Chondrocyte (in vitro differentiated cells): ENCODE measurements at places on chromosomes 2 and 18. TPM values are rescaled to one million over a fixed set of nuclear protein-coding genes. Genes with fewer than 3 reads are reported as not detected.
A peak's percentile ranks its signal among the peaks of the same experiment; 100 is the strongest.

- no peaks in the 10 kb centered on the region for H3K27me3 ChIP-seq
- no peak overlapping the region for H3K4me3 ChIP-seq
- peak overlapping the region; percentile 70 for H3K27ac ChIP-seq
- peaks cover 48% of the 10 kb centered on the region for H3K4me1 ChIP-seq
These were observed 32.3 kb downstream of the CHN1 start for GRCh38 chr2:174972924-174973323.

DNA sequence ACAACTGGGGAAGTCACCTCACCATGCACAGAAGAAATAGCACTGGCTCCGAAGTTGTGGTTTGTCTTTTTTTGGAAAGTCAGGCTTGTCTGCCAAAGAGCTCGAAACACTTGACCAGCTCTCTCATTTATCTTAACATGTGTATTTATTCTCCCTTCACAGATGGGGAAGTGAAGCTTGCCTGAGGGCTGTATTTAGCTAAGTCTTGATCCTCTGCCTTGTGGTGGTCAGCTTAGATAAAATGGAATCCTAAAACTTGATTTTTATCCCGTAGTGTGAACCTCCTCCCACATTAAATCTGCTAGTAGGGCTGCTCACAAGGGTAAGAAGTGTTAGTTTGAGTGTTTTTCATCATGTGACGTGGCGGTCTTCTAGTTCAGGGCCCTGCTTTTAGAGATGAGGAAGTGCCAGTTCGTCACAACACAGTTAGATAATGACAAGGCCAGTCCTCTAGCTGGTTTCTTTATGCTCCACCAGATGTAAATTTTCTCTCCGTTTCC lies 89.7 kb downstream of the TMEM247 start:
- H3K36me3 ChIP-seq, result peaks cover 5% of the 10 kb centered on the region
- DNase-seq, result no peak
- H3K27ac ChIP-seq, result peak overlapping the region; percentile 65

GRCh38 chr2:207115715-207116364 lies 49.9 kb downstream of the KLF7 start:
- no peak overlapping the region for H3K4me3 ChIP-seq
- H3K36me3 ChIP-seq, result peaks cover 10% of the 10 kb centered on the region
- H3K27ac ChIP-seq, result peak overlapping the region; percentile 59
- no peaks in the 10 kb centered on the region for H3K27me3 ChIP-seq

GRCh38 chr2:46198966-46199365 lies 98.2 kb upstream of the EPAS1 start:
- H3K27me3 ChIP-seq, result no peaks in the 10 kb centered on the region
- H3K4me3 ChIP-seq, result no peak overlapping the region
- H3K4me1 ChIP-seq, result peaks cover 18% of the 10 kb centered on the region
- no peak overlapping the region for H3K27ac ChIP-seq
- DNase-seq, result no peak

GRCh38 chr2:171249689-171250088 lies 89.0 kb upstream of the TLK1 start:
- H3K4me3 ChIP-seq, result no peak overlapping the region
- H3K27ac ChIP-seq, result no peak overlapping the region
- H3K36me3 ChIP-seq, result peaks cover 8% of the 10 kb centered on the region
- H3K4me1 ChIP-seq, result peaks cover 7% of the 10 kb centered on the region
- H3K27me3 ChIP-seq, result no peaks in the 10 kb centered on the region

DNA sequence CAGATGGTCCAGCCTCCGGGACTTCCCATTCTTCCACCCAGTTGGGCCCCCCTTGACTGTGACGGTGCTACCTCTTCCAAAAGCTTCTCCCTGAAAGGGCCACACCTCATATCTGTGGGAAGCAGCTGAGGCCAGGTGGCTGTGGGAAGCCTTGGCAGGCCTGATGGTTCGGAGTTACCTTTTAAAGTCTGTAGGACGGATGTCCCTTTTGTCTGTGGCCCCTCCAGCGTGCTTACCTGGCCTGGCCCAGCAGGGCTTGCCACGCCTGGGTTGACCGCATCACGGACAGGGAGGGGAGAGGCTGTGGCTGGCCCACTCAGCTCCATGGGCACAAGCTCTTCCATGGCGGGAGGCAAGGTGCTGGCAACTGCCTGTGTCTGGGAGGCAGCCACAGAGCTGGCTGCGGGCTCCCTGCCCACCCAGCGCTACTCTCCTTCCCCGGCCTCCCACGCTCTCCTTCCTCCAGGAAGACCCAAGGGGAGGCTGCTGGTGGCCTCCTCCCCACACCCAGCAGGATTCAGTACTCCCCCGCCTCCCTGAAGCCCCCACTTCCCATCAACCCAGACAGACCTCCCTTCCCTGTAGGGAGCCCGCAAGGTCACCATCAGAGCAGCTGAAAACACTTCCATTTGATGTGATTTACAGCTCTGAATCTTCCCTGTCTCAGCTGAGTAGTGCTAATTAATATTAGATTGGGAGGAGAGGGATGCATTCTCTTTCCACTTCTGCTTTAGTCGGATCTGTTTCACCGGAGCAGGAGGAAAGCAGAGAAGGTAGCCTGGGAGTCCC lies 52.8 kb downstream of the EDAR start:
- H3K27ac ChIP-seq, result no peak overlapping the region
- peaks cover 31% of the 10 kb centered on the region for H3K27me3 ChIP-seq
- H3K4me1 ChIP-seq, result no peaks in the 10 kb centered on the region

The PLCL1 gene
- 0.44 to 4.1 TPM (median 0.50 TPM) in 3 replicates for total RNA-seq

The ANKRD62 gene
- total RNA-seq, result not detected in 3 replicates

The DUSP2 gene
- total RNA-seq, result 0.31 to 1.3 TPM (median 1.1 TPM) in 3 replicates
